Activated CD4-positive, alpha-beta T cell treated with anti-CD3 and anti-CD28 coated beads for 48 hours (primary cell): ENCODE measurements at places on chromosomes 7 and 10.

- no peak for DNase-seq
These were observed 444.7 kb downstream of the MAGI2 start for GRCh38 chr7:79008786-79009185.

GRCh38 chr10:127522298-127522697 lies 26.8 kb upstream of the NPS start:
- DNase-seq = no peak

GRCh38 chr10:43360086-43360485 lies 11.3 kb upstream of the FXYD4 start:
- no peak for DNase-seq

DNA sequence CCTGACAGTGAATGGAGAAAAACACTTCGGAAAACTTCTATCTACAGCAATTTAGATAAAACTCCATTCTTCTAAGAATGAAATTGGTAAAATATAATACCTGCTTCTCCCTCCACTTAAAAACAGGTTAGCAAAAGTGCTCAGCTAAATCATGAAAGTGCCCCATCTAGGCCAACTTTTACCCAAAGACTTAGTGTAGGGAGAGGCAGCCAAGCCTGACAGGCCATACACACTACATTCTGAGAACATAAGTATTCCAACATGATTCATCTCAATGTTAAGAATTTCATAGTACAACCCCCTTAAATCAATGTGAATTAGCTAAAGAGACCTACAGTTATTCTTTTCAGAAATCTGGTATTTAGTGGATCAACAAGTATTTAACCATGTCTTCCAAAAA lies 7.2 kb downstream of the FAM3C start:
- no peak for DNase-seq

GRCh38 chr10:24080207-24080606 lies 128.7 kb upstream of the KIAA1217 start:
- no peak for DNase-seq

GRCh38 chr10:35056133-35056532 lies 34.0 kb downstream of the CUL2 start:
- DNase-seq = no peak

DNA sequence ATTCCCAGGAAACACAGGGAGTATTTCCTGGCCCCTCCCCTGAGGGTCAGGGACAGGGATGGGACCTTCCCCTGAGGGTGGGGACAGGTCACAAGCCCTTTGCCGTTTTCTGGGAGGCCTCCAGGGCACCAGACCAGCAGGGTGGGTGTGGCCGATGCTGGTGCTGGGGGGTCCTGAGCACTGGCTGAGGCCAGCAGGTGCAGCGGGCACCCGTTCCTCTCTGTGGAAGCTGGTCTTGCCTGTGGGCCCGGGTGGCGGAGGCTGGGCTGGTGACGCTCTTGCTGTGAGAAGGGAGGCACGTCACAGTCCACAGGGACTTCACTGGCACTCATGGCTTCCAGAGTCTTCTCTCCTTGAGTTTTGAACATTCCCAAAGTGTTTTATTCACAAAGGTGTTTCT lies 44.2 kb upstream of the CFAP46 start:
- DNase-seq = no peak

DNA sequence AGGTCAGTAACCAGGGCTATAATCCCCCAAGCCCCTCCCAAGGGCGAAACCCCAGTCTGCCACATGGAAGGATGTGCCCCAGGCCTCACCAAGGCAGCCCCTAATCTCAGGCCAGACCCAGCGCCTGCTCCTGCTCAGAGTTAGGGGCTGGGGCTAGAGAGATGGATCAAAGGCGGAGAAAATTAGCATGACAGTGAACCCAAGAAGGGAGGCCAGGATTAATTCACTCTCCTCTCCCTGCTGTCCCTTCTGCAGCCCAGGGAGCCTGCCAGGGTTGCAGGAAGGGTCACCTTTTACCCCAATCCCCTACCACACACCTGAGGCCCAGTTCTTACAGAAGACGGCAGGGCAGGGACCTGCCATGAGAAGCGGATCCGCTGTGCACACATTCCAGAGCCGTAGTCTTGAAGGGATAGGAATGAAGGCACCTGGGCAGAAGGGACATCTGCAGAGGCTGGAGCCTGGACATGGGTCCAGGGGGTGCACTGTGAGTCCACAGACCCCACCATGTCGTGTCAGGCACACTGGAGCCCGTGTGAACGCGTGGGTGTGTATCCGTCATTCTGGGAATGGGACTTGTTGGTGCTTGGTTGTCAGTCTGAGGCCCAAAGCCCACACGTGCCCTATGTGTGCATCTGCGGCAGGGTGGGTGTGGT lies 11.9 kb upstream of the ZMIZ1 start:
- no peak for DNase-seq

- DNase-seq = no peak
These were observed 72.6 kb upstream of the RHEB start for GRCh38 chr7:151592330-151592729.

- no peak for DNase-seq
These were observed 89.7 kb downstream of the POLR1F start for GRCh38 chr7:19619122-19619521.

GRCh38 chr7:116311259-116311658 lies 100.9 kb downstream of the TES start:
- no peak for DNase-seq

DNA sequence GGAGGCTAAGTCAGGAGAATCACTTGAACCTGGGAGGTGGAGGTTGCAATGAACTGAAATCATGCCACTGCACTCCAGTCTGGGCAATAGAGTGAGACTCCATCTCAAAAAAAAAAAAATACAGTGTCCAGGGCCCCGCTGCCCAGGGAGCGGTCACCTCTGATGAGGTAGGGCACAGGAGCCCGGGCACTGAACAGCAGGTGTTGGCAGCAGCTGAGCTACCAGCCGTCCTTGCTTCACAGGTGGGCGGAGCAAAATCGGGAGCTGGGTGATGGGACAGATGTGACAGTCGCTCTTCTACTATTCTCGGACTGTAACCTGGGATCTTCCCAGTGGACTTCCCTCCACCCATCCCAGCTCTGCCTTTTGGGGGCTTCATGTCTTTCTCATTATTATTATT lies 49.4 kb downstream of the GTF2IRD1 start:
- DNase-seq = no peak

DNA sequence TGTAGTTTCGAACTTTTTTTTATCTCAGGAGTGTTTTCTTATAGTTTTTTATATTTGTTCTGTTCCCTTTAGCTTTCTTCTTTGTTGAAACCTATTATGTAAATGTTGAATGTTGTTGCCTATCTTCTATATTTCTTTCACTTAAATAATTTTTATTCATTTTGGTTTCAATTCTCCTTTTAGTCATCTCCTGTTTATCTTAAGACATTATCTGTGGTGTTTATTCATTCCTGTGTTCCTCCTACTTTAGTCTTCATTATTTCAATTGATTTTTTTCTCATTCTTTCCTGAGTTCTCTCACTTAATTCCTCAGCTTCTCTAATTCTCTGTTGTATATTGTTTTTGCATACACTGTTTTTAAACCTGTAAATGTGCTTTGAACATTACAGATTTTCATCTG lies 64.1 kb downstream of the XPNPEP1 start:
- DNase-seq = no peak

GRCh38 chr10:42734536-42734935 lies 48.1 kb upstream of the BMS1 start:
- DNase-seq = peak; percentile 9

DNA sequence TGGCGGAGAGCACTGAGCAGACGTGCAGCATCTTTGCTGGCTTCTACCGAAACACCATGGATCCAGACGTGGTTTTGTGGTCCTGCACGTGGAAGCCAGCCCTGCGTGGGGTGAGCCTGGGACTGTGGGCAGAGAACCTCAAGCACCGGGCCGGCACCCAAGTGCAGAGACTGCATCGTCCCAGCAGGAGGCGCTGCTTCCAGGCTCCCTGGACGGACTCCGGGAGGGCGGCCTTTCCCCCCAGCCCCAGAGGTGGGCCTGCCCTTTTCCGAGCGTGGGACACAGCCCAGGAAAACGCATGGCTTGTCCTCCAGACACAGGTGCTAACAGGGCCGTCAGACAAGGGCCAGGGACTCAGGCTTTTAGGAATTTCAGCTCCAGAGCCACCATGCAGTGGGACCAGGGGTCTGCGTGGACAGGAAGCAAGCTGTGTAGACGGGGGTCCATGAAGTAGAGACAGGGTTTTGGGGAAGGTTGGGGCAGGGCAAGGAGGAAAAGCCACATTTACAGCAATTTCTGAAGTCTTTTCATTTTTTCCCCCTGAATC lies 303.9 kb downstream of the WDR37 start:
- DNase-seq = peak; percentile 33

GRCh38 chr7:25119102-25119501 lies 6.0 kb downstream of the CYCS start:
- DNase-seq = no peak

DNA sequence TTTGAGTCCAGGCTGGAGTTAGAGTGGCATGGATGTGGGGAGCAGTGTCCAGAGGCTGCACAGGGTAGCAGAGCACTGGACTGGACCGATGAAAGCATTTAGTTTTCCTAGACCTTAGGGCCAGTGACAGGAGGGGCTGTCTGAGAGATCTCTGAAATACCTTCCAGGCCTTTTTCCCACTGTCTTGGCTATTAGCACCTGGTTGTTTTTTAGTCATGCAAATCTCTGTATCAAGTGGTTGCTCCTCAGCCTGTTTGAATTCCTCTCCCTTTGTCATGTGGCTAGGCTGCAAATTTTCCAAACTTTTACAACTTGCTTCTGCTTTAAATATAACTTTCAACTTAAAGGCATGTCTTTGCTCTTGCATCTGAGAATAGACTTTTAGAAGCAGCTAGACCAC lies 504.3 kb upstream of the VSTM2A start:
- DNase-seq = no peak

- DNase-seq = no peak
These were observed 22.3 kb downstream of the PIK3CG start for GRCh38 chr7:106887421-106887820.
